Left lobe of liver (tissue), 2 donors: ENCODE measurements at places on chromosomes 12 and 14.

DNA sequence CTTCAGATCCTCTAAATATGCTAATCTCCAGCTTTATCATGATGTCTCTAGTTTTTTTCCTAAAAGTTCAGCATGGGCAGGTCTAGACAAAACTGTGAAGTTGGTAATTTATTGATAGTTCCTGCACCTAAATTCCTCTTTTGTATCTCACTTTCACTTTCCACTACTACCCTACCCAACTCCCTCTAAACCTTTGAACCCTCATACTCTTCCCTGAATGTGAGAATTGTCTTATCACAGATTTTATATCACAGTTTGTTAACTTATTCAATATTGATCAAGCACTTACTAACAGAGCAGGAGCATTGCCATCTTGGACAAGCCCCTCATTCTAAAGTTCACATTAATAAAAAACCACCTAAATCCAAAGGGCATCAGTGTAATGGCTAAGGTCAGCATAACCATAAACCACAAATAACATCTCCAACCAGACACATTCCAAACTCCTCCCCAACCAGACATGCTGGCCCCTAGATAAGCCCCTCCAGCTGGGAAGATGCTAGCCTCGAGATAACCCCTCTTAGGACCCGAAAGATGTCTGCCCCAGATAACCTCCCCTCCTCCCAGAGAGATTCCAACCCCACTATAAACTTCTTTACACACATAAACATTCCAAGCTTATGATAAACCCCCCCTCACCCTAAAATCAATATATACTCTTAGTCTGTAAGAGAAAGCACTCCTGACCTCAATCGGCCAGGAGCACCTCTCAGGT is 78.7 kb downstream of the FSCB start:
- DNase-seq = no peak

DNA sequence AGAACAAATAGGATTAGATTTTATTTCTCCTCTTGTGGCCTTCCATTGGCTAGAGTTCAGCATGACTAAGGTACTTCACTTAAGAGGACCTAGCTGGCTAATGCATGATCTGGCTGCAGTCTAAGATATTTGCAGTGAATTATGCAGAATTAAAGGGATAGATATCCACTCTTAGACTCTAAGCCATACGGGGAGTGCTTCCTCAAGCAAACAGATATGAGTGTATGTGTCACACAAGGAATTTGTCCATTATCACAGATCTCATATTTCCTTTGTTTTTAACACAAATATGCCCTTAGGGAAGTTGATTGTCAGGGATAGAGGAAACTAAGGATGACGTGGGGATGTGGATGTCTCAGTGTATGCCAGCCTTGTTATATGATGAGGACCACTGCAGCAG is 88.1 kb upstream of the DHRS4 start:
- no peak for DNase-seq

DNA sequence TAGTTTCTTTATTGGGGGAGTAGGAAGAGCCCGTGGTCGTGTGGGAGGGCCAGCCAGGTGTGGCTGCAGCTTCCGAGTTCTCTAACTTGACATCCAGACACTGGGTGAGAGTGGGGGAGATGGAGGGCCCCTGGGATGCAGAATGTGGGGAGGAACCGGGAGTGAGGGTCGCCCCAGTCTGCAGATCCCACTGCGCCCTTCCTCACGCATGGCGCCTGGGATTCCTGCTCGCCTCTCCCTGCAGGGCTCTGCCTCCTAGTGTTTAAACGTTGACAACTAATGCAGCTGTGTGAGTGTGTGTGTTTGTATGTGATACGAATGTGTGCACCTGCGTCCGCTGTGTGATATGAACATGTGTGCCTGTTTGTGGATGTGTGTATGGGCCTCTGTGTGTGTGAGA is 34.6 kb downstream of the FZD10 start:
- DNase-seq = peak; percentile 22

DNA sequence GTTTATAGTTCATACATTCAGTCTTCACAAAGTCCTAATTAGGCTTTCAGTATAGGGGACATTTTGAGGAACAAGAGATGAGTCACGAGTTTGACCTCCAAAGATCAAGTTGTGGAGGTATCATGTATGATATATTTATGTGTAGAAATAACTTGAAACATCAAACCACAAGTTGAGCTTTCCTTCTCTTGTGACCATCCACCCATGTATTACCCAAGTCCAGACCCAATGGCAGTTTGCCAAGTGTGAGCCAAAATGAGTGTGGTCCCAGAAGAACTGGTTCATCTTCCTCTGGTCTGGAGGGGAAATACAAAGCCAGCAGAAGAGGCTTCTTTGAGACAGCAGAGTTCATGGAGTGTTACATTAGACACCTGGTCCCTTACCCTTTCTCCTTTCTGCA is 104.9 kb downstream of the ATP23 start:
- DNase-seq = no peak

GRCh38 chr12:57452937-57453509 is 2.1 kb upstream of the INHBE start:
- DNase-seq = peak; percentile 80

DNA sequence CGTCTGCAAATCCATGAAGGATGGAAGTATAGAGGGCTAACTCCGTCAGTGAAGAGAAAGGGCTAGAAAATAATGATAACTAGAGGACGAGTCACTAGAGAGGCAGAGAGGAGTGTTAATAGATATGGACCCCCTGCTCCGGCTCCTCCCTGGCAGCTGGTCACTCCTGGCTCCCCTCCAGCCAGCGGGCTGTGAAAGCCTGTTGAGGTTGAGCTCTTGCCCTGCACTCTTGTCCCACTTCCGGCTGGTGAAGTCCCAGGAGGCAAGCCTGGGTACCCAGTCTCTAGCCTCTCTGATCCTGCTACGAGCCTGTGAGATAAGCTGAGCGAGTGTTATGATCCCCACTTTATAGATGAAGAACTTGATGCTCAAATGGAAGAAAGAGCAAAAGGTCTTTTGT is 90.3 kb downstream of the RFX4 start:
- DNase-seq = no peak

- DNase-seq = no peak
Observed at GRCh38 chr12:99695050-99695449, 47.5 kb downstream of the GARIN6 start.

- no peak for DNase-seq
Observed at GRCh38 chr14:90647473-90648005, 168.7 kb downstream of the TTC7B start.

DNA sequence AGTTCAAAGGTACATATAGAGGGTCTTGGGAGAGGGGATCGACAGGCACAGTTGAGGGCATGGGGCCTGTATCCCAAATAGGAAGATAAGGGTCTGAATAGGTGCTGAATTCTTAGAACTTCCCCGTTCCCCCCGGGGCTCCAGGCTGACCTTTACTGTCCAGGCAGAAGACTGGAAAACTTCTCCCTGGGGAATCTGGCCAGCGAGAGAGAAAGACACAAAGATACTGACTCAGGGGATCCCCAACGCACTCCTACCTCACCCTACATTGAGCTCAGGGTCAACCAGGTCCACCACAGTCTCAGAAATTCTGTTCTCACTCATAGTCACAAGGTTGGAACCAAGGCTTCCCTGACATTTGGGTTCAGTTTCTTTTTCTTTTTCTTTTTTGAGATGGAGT is 46.2 kb downstream of the ACACB start:
- DNase-seq = no peak

DNA sequence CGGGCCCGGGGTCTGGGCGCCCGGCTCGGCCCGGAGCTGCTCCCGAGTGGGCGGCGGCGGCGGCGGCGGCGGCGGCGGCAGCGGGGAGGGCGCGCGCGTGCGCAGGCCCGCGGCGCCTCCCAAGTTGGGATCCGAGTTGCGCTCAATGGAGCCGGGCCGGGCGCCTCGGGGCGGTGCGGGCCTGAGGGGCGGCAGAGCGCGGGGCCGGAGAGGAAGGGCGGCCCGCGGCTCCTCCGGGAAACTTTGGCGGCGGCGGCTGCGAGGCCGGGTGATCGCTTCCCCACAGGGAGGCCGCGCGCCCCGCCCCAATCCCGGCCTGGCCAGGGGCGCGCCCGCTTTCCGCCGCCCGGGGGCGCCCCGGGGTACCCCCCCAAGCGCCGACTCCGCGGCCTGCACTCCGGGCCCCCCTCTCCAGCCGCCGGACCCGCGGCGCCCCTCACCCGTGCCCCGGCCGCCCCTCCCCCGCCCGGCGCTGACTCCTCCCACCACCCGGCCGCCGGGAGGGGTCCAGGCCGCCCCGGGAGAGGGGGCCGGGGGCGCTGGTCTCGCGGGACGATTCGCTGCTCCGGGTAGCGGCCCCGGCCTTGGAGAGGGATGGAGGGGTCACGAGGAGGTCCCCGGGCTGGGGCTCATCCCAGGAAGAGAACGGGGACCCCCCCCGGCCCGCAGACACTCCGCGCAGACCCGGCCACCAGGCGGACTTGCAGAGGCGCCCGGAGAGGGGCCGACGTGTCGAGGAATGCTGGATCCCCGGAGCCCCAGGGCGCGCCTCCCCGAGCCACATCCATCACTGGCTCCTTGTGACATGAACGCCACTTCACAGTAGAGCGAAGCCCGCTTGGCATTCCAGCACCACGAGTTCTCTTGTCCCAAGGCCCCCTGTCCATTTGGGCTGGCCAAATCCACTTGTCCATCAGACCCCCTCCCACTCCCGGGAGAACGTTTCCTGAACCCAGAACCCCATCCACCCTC is at the start of gene RILPL1:
RILPL1 (minus strand) TSS at position 48 of the 972 bp plus-strand sequence. CDS start 237 bp downstream, outside the sequence.
- DNase-seq = peak; percentile 58

GRCh38 chr14:69491193-69491592 is 6.7 kb downstream of the PLEKHD1 start:
- no peak for DNase-seq

DNA sequence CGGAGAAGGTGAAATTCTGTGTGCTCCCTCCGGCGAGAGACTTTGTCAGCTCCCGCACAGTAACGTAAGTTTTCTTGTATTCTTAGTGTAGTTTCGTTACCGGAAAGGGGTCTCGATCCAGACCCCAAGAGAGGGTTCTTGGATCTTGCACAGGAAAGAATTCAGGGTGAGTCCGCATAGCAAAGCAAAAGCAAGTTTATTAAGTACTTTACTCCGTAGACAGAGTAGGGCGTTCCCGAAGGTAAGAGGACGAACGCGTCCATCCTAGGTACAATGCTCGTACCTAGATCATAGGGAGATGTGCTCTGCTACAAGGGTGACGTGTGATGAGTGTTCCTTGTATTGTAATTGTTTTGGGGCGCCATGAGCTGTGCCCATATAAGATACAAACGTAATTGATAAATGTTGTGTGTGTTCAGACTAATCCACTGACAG is 293 bp downstream of the IFI27L1 start:
- no peak for DNase-seq

DNA sequence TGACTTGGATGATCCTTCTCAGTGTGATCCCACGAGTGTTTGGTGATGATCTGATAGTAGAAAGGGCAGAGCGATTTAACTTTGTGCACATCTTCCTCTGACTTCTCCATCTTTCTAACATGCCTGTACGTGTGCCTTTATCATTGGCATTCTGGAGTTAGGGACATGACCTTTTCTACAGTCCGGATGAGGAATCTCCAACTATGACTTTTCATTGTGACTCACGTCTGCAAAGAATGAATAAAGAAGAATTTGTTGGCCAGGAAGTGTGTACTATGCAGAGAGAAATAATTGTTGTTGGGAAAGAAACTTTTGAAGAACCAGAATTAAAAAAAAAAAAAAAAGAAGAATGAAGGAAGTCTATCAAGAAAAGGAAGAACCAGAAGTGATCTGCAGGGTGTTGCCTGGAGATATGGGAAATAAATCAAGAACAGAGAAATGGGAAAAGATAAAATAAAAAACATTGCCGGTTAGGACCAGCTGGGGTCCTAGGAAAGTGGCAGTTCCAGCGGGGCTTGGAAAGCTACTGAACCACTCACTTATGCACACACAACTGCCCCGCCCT is 25.3 kb downstream of the PPFIBP1 start:
- DNase-seq = no peak

- DNase-seq = no peak
Observed at GRCh38 chr12:11891346-11891745, 179.4 kb upstream of the BCL2L14 start.

DNA sequence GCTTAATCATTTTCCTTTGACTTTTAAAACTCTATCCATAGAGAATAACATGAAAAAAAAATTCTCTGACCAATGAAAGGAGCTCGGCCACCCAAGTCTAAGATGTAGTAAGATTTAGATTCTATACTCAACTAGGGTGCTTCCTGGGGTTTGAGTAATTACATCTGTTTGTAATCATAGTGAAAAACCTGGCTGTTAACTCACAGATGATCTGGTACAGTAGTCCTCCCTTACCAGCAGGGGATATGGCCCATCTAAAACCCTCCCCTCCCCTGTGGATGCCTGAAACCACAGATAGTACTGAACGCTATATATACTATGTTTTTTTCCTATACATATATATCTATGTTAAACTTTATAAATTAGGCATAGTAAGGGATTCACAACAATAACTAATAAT is 89.2 kb downstream of the DAAM1 start:
- no peak for DNase-seq

DNA sequence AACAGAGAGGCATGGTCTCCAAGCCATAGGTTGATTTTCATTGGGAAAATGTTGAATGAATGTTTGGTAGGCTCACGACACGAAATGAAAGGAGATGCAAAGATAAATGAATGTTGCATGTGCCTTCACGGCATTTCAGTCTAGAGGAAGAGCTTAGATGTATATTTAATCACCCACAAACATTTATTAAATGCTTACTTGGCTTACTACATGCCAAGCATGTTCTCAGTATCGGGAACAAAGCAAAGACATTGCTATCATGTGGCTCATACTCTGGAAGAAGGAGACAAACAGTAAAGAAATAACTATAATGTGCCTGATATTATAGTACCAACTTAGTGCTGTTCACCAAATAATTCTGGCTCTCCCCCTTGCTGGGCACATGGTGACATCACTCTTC is 133.5 kb downstream of the LLPH start:
- DNase-seq = no peak

DNA sequence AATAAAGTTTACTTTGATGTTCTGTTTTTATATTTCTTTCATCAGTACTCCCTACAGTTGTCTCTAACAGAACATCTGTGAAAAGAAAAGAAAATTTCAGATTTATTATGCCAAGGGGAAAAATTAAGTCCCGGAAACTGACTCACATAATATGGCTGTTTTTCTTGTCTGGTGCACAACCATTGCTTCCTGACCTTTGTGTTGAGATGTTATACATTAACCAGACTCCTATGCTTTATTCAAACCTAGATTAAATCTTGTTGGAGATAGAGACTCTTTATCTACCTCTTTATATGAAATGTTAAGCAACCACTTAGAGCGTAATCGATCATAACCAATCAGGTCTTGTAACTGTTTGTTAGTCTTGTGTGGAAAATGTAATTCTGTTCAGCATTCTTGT is 37.6 kb upstream of the BICD1 start:
- DNase-seq = no peak

DNA sequence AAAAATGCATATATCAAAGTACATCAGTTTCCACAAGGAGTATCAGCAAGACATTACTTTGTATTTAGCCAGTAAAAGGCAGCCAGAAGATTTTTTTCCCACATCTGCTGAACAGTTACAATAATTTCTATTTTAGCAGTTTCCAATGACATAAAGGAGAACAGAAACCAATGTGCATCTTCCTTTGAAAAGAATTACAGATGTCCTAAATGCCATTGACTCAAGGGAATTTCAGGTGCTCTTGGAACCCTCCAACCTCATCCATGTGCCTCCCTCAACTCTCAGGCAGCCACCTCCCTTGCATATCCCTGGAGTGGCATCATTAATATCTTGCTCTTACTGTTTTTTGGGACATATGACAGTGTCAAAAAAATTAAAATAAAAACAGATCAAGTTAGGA is 62.2 kb upstream of the ST8SIA1 start:
- no peak for DNase-seq

- DNase-seq = no peak
Observed at GRCh38 chr12:13435235-13435933, 238.9 kb downstream of the EMP1 start.

- peak; percentile 92 for DNase-seq
Observed at GRCh38 chr12:115943630-115944391, 333.7 kb downstream of the MED13L start.
